ENCODE measurements at places on chromosomes 13 and 19. TPM values are rescaled to one million over a fixed set of nuclear protein-coding genes. Genes with fewer than 3 reads are reported as not detected.

RDH8 gene
- not detected for total RNA-seq

ZNF443 gene
- 2.5 TPM for total RNA-seq

KCNN4 gene
- 12.2 TPM for total RNA-seq

OR7C1 gene
- not detected for total RNA-seq

ZNF433 gene
- total RNA-seq = 7.9 TPM

STOML3 gene
- total RNA-seq = not detected

GFY gene
- not detected for total RNA-seq

NLRP7 gene
- not detected for total RNA-seq

FFAR2 gene
- not detected for total RNA-seq

PEX11G gene
- 1.7 TPM for total RNA-seq

ATXN8OS gene
- not detected for total RNA-seq

ZNF491 gene
- 3.0 TPM for total RNA-seq

PMIS2 gene
- total RNA-seq = not detected

SLC25A41 gene
- not detected for total RNA-seq
